ENCODE measurements at places on chromosomes 1 and 21. TPM values are rescaled to one million over a fixed set of nuclear protein-coding genes. Genes with fewer than 3 reads are reported as not detected.

Gene CLCNKB
- total RNA-seq: 0.54 TPM

Gene S100A12
- not detected for total RNA-seq

Gene CMPK1
- total RNA-seq: 162 TPM

Gene CLCA1
- total RNA-seq: not detected

Gene CD247
- total RNA-seq: not detected

Gene AMY2A
- total RNA-seq: not detected

Gene FOXD2
- 3.5 TPM for total RNA-seq

Gene FBXO28
- 51.6 TPM for total RNA-seq

Gene SLC1A7
- under 0.01 TPM for total RNA-seq

Gene LRRC71
- total RNA-seq: not detected

Measured in articular chondrocyte of knee joint (primary cell).